ENCODE measurements at places on chromosomes 7 and 10.

- no peak for DNase-seq
Measured at GRCh38 chr7:81051811-81052413, 133.1 kb upstream of the SEMA3C start.

- no peak for DNase-seq
Measured at GRCh38 chr7:38822549-38822948, 86.4 kb downstream of the VPS41 start.

GRCh38 chr10:31034098-31034909, 2.6 kb upstream of the ZNF438 start:
- peak; percentile 82 for DNase-seq

DNA sequence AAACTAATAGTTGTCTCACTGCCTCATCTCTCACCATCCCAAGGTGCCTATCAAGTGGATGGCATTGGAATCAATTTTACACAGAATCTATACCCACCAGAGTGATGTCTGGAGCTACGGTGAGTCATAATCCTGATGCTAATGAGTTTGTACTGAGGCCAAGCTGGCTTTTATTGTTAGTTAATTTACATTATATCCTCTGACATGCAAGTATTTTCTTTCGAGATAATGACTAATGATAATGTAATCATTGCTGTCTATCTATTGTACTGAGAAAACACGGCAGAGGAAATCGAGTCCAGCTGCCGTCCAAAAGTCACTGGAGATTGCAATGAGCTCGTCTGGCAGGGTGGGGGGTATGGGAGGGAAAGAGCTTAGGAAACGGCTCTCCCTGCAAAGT, 172.4 kb upstream of the LANCL2 start:
- DNase-seq, result peak; percentile 49

DNA sequence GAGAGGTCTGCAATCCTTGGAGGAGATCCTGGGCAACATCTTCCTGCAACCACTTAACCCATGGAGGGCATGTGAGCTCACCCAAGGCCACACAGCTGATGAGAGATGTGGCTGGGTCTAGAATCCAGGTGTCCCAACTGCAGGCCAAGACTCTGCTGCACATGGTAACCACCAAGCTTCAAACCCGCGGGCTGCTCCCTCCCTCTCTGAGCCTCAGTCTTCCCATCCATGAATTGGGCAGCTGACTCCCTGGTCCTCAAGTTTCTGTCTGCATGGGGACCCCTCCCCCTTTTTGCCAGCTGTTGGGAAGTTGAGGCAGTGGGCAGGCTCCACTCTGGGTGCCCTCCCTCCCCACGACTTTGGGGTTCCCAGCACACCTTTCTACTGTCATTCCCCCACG, 20.9 kb upstream of the INMT start:
- DNase-seq, result no peak

GRCh38 chr7:140235114-140235513, 58.3 kb upstream of the KDM7A start:
- no peak for DNase-seq

- no peak for DNase-seq
Measured at GRCh38 chr10:11120711-11121110, 103.0 kb downstream of the CELF2 start.

DNA sequence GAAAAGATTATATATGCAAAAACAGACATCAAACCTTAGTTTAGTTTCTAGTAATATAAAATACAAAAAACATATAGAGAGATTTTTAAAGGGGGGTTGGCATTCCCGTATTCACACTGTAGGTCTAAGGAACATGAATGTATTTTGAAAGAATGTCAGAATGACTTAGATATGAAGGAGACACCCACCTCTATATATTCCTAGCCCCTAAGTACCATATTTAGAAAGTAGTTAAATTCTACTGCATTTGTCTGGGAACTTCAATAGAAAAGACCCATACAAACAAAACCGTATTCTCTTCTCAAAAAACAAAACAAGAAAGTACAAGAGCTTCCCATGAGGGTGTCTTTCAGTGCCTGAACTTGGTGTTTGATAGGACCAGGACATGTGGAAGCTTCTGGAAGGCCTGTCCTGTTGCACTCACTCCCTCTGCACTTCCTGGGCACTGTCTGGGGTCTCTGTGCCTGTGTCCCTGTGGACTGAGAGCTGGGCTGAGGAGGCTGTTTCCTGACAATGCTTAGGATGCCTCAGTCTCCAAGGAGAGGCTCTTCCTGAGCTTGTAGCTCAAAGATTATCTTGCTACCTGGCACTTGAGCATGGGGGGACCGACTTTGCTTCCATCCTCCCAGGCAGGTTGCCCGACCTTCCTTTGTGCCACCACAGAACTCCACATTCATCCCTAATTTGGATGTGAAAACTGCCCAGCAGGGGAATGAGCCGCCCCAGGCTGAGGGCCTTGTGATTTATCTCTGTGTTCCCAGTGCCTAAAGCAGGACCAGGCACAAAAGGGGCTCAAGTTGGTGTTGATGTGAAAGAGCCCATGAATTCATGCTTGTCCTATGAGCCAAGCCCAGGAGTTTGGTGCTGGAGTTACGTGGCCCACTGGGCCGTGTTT, 44.4 kb upstream of the KLF6 start:
- DNase-seq, result no peak

GRCh38 chr10:55822096-55822495, 539.0 kb downstream of the ZWINT start:
- no peak for DNase-seq

GRCh38 chr10:130708465-130709070, 572.4 kb downstream of the GLRX3 start:
- no peak for DNase-seq

- DNase-seq, result no peak
Measured at GRCh38 chr10:33085313-33085833, 127.3 kb upstream of the ITGB1 start.

DNA sequence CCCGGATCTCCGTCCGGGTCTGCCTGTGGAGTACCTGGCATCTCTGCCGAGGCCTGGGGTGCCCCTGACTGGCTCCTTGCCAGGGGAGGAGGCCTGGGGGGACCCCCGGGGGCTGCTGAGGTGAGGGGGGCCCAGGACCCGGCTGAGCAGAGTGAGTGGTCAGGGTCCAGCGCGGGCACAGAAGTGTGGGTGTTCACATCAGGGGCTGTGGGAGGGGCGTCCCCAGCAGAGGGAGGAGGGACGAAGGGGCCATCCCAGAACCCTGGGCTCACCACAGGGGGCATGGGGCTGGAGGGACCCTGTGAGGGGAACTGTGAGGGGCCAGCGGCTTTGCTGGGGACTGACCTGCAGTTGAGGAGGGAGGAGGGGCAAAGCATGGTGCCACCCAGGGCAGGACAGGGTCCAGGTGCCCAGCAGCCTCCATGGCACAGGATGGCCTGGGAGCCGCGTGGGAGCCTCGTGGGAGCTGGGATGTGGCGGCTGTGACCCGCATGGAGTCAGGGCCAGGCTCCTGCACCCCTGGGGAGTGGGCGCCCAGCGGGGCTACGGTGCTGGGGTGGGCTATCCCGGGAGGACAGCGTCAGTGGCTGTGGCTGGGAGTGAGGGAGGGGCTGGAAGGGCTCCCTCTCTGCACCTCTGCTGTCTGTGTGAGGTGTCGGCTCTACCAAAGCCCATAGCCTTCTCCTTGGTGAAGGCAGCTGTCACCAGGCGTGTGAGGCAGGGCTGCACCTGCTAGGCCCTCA, 91.2 kb downstream of the DNAJB6 start:
- DNase-seq, result no peak

- no peak for DNase-seq
Measured at GRCh38 chr10:60870416-60870728, 73.6 kb downstream of the RHOBTB1 start.

- DNase-seq, result no peak
Measured at GRCh38 chr7:148975896-148976295, 52.4 kb downstream of the PDIA4 start.

- no peak for DNase-seq
Measured at GRCh38 chr10:70266701-70267100, 17.1 kb downstream of the NPFFR1 start.

GRCh38 chr7:115230882-115231571, 309.1 kb downstream of the MDFIC start:
- peak; percentile 82 for DNase-seq

DNA sequence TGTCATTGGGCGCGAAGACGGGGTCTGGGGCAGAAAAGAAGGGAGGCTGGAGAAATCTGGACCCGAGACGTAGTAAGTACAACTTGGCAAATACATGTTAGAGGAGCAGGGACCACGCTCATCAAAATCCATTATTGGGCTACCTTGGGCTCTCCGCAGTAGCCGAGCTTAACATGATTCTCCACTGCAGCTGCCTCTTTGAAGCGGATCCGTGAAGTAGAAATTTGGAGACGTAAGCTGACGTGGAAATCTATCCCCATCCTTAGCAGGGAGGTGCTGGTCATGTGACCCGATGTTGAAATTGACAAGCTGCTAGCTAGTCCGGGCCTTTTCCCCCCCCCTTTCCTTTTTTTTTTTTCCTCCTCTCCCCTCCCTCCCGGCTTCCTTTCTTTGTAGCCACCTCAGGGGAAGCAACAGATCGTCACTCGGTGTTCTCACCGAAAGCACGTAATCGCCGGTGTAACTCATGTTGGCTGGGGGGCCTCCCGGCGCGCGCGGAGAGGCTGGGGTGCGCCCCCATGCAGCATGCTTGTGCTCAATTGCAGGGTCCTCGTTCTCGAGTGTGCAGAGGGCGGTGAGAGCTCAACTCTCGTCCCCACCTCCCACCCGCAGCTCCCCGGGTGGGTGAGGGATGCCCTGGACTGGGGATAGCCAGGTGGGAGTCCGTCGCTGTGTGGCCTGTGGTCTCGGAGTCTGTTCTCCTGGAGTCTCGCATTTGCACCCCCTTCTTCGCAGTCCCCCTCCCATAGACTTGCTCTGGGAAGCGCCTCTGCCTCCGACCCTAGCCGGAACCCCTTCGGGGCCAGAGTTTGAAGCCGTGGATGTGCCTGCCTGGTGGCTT, at the start of gene HOXA11:
Gene HOXA11, minus strand, starts transcription at position 220 of the 841 bp plus-strand sequence. Its CDS starts 88 bp downstream, at position 132.
- DNase-seq, result peak; percentile 95

- DNase-seq, result no peak
Measured at GRCh38 chr7:122628651-122629411, 70.1 kb downstream of the RNF133 start.

- no peak for DNase-seq
Measured at GRCh38 chr10:72218726-72219125, 2.6 kb upstream of the ASCC1 start.

Measured in AG08395 (cell line).